Renal cortical epithelial cell (primary cell): ENCODE measurements at places on chromosomes 16 and 17. TPM values are rescaled to one million over a fixed set of nuclear protein-coding genes. Genes with fewer than 3 reads are reported as not detected.

DNA sequence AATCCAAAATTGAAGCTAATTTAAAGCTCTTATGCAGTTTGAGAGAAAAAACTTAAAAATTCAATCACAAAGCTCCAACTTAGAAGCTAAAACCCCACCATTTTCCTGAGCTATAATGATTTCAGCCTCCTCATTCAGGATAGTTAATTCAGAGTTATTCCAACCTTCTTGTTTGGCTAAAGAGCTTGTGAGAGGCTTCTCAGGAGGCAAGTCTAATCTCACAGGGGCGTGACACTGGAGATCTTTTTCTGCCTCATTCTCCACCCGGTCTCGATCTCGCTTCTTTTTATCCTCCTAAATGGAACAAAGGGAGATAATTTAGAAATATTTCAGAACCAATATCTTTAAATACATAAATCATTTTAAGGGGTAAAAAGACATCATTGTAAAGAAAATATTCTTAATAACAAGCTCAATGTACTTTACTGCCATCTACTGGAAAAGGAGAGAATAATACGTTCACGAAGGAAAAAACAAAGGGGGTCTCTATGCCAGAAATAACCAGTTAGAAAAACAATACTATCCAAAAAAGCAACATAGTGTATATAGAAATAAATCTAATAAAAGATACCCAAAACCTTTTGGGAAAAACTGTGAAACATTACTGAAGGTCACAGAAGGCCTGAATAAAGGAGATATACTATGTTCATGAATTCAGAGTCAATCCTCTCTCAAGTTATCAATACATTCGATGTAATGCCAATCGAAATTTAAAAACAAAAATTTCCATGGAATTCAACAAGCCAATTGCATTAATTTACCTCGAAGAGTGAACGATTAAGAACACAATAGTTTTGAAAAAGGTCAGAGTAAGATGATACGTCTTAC lies 13.9 kb downstream of the BRD7 start:
- peak; percentile 18 for DNase-seq

DNA sequence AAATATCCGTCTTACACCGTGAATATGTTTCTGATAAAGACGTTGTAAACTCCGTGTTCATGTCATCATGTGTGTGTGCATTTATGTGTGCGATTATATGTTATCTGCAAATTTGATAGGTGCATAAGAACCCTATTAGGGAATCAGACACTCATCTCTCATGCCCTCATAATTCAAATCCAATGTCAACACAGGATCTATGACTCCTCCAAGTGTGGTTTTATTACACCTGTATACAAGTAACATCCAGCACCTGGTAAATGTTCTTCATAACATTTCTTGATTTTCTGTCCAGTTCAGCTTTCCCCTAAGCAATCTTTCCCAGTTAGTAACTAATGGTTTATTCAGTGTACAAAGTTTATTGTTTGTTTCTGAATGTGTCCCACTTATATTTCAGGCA lies 681.9 kb downstream of the CDH11 start:
- DNase-seq = no peak

GRCh38 chr17:48134912-48135480 lies 27.4 kb downstream of the SNX11 start:
- DNase-seq = no peak

- peak; percentile 42 for DNase-seq
These were observed 47.1 kb downstream of the SPACA3 start for GRCh38 chr17:33038740-33039139.

DNA sequence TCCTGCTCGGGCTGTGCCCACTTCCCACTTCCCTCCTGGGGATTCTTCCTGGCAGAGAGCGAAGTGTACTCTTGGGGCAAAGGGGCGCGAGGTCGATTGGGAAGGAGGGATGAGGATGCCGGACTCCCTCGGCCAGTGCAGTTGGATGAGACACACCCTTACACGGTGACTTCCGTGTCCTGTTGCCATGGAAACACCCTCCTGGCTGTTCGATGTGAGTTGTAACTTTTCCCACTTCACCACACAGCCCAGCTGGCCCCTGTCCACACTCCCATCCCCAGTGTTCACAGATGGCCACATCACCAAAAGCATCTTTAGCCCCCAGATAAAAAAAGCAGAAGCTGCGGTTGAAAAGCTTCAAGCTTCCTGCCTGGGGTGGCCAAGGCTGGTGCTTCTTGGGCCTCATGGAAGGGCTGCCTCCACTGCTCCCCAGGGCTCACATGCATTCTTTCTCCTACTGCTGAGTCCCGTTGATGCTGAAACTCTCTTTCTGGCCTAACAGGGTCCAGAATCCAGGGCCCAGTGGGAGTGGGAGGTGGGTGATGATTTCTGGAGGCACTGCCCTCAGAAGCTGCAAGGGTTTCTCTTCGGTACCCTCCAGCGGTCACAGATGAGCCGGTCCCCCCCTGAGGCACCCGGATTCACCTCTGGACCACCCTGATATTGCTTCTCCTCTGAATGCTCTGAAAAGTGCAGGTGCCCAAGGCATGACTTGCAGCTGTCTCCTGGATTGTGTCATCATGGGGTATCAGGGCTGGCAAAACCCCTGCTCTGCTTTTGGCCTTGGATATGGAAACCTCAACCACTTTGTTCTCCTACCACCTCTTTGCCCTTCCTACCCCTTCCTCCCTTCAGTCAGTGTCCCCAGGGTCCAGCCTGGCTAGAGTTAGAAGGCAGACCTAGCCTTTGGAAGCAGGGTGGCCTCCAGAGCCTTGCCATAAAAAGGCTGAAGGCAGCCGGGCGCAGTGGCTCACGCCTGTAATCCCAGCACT lies 2.2 kb upstream of the TRAF4 start:
- no peak for DNase-seq

- no peak for DNase-seq
These were observed 132.3 kb downstream of the TMEM132E start for GRCh38 chr17:34711646-34712045.

FOXF1 gene
- not detected in 2 replicates for total RNA-seq

RTN4RL1 gene
- 0.35 and 4.3 TPM in 2 replicates for total RNA-seq

SMARCD2 gene
- 65.2 and 96.2 TPM in 2 replicates for total RNA-seq
